ENCODE measurements at places on chromosomes 2 and 18.

DNA sequence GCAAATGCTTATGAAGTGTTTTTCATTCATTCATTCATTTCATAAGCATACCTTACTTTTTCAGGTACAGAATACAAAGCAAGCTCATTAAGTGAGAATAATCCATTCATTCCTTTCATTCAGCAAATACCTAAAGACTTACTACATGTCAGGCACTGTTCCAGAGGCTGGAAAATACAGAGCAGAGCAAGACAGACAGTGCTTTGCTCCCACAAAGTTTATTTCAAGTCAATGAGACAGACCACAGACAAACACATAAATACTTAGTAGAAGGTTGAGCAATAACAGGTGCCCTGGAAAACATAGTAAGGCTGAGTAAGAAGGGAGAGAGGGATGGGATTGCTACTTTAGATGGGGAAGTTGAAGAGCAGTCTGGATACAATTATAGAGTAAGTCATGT, 309.8 kb downstream of the C1D start:
- DNase-seq, result peak; percentile 65

DNA sequence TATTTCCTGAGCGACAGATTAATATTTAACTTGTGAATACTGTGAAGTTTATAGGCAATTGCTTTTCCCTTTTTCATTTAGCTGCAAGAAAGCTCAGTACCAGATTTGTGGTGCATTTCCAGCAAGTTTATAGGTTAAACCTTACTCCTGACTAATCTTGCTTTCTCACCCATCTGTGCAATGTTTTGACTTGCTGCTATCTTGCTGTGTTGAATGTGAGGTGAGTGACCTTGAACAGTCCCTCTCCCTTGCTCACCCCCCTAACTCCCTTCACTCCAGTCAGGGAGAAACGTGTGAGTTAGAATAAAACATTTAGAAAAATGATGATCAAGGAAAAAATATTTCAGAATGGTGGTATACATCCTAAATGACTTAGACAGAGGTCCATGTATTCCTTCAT, 39.8 kb upstream of the PARD3B start:
- no peak for DNase-seq

DNA sequence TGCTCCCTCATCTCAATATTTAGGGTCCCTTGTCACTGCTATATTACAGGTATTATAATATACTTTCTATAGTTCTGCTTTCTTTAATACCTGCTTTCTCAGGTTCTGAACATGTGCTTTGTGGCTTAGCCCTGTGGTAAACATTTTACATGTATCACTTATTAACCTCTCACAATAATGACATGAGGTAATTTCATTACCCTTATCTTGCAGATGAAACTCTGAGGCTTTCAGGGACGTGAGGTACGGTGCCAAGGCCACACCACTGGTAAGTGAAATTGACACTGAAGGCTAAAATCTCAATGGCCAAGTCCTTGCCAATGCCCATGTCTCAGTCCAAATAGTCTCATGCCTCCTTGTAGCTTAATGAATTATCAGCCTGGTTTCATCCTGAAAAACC, 21.7 kb downstream of the LINC00305 start:
- no peak for DNase-seq

DNA sequence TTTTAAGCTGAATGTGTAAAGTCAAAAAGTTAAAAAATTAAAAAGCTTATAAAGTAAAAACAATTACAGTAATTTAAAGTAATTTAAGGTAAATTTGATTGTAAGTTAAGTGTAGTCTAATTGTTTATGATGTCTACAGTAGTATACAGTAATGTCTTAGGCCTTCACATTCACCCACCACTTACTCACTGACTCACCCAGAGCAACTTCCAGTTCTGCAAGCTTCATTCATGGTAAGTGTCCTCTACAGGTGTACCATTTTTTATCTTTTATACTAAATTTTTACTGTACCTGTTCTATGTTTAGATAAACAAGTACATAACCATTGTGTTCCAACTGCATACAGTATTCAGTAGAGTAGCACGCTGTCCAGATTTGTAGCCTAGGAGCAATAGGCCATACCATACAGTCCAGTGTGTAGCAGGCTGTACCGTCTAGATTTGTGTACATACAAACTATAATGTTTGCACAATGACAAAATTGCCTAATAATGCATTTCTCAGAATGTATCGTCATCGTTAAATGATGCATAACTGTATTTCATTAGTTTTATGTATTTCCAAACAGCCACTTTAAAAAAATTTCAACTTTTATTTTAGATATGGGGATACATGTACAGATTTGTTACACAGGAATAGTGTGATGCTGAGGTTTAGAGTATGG, 319.3 kb downstream of the DYSF start:
- no peak for DNase-seq

GRCh38 chr2:83826577-83826976, 632.5 kb downstream of the SUCLG1 start:
- DNase-seq, result no peak

DNA sequence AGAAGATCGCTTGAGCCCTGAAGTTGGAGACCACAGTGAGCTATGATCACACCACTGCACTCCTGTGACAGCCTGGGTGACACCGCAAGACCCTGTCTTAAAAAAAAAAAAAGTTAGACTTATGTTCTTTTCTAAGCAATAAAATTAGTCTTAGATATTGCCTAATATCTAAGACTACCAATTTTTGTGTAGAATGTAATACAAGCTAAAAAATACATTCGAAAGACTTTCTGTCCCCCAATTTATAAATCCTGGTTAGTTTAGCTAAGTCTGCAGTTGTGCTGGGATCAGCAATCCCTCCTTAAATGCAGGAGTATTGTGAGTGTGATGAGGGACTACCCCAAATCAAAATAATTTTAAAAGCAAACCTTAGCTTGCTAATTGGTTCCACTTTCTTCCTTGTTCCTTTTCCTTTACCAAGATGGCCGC, 358 bp upstream of the STAMBP start:
- DNase-seq, result no peak

DNA sequence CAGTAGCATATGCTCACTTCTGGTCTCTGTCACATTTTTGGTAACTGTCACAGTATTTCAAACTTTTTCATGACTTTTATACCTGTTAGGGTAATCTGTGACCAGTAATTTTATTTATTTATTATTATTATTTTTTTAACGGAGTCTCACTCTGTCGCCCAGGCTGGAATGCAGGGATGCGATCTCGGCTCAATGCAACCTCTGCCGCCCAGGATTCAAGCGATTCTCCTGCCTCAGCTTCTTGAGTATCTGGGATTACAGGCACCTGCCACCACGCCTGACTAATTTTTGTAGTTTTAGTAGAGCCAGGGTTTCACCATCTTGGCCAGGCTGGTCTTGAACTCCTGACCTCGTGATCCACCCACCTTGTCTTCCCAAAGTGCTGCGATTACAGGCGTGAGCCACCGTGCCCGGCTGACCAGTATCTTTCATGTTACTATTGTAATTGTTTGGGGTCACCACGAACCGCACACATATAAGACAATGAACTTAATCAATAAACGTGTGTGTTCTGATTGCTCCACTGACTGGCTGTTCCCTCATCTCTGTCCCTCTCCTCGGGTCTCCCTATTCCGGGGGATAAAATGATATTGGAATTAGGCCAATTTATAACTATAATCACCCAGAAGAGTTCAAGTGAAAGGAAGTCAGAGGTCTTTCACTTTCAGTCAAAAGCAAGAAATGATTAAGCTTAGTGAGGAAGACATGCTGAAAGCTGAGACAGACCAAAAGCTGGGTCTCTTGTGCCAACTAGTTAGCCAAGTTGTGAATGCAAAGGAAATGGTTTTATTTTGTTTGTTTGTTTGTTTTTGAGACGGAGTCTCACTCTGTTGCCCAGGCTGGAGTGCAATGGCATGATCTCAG, 22.9 kb downstream of the TGIF1 start:
- DNase-seq, result no peak

- DNase-seq, result no peak
Observed at GRCh38 chr2:99660616-99661406, 171.0 kb upstream of the REV1 start.

DNA sequence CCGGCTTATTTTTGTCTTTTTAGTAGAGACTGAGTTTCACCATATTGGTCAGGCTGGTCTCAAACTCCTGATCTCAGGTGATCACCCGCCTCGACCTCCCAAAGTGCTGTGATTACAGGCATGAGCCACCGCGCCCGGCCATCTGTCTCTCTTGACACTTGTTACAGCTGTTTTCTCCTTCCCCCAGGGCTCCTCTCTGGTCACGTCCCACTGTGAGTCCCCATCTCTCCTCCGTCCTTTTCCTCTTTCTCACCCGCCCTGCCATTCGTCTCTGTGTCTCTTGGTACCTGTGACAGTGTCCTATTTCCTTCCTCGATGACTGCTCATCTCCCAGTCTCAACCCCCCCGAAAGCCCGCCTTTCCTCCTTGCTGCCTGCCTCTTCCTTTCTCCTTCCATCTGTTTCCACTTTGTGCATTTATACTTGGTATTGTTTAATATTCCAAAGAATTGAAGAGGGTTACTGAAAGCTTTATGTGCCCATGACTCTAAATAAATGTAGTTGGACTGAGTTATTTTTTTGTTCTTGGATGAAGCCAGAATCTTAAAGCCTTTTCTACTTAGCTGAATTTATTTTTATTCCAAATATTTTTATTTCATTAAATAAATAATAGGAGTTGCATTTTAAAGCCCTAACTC, 241.5 kb downstream of the SH3RF3 start:
- DNase-seq, result no peak

- DNase-seq, result no peak
Observed at GRCh38 chr2:26974352-26974751, 3.9 kb downstream of the MAPRE3 start.

GRCh38 chr18:22471546-22472131, 53.9 kb upstream of the CTAGE1 start:
- DNase-seq, result no peak

GRCh38 chr18:59340817-59341216, 18.2 kb downstream of the LMAN1 start:
- DNase-seq, result no peak

DNA sequence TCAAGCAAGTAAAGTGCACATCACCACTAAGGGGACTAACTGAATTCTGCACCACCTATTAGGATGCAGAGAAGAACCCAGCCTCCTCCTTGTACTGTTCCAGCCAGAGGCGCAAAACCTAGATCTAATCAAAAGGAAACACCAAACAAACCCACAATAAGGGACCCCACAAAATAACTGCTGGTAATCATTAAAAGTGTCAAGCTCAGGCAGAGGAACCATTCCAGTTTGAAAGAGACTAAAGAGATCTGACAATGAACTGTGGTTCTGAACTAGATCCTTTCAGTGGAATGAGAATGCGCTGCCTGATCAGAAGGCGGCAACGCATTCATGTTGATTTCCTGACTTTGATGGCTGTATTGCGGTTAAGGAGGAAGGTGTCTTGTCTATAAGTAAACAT, 16.8 kb downstream of the HDLBP start:
- no peak for DNase-seq

DNA sequence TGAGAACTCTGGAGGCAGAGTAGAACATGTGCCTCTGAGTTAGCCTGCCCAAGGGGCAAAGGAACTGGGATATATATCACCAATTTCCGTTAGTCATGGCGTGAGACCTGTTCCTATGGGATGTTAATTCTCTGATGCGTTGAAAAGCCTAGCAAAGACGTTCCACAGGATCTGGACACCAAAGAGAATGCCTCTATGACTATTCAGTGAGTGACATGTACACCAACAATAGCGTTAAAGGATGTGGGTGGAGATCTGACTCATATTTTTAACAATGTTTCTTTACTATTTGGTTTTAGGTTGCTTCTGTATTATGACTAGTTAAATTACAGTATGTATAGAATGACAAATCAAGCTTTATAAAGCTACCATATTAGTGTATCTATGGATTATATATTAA, 320.9 kb upstream of the MC4R start:
- DNase-seq, result no peak

DNA sequence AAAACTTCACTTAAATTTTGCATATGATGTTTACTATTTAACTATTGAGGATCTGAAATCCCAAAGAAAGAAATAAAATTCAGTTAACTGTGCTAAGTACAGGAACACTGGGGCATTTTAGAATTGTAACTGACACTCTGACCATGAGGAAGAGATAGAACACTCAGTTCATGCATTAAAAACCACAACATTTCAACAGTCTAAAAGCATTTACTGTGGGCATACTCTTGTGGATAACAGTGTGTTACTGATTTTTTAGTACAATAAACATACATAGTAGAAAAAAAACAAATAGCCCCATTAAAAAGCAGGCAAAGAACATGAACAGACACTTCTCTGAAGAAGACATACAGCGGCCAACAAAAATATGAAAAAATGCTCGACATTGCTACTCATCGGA, 1122.7 kb upstream of the PIK3C3 start:
- no peak for DNase-seq

DNA sequence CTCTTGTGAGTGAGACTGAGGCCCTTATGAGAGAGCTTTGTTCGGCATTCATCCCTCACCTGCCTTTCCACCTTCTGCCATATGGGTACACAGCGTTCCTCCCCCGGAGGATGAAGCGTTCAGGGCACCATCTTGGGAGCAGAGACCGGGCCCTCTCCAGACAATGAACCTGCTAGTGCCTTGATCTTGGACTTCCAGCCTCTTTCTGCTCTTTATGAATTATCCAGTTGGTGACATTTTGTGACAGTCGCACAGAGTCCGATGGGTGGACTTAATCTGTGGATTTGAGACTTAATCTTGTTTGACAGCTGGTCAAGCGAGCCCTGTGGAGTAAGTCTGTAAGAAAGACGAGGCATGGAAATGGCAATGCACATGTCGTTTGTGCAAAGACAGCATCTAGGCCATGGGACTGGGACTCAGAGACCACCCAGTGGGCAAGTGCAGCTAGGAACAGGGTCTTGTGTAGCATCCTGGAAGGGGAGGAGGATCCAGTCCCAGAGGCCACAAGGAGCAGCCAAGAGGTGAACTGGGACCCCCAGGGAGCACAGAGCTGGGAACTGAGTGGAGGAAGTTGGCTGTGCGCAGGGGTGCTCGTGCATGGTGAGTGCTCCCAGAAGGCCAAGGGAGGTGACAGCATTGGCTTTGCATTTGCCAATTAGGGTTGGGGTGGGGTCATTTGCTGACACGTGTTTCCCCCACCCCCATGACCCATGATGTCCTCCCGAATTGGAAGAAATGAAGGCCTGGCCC, 69.5 kb upstream of the HDAC4 start:
- no peak for DNase-seq

DNA sequence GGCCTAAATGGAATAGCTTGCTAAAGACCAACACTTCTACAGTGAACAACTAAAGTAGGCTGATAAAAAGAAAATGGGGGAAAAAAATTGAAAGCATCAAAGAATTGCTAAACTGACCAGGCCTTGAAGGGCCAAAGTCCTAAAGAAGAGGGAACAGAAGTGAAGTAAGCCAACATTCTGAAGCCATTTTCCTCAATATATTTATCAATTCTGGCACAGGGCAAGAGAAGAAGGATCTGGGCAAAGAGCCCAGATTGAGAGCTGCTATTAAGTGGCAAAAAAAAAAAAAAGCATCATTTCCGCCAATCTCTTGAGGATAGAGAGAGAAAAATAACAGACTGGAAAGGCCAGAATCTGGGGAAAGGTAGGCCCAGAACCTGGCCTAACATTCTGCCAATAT, 25.7 kb downstream of the FANCL start:
- no peak for DNase-seq

DNA sequence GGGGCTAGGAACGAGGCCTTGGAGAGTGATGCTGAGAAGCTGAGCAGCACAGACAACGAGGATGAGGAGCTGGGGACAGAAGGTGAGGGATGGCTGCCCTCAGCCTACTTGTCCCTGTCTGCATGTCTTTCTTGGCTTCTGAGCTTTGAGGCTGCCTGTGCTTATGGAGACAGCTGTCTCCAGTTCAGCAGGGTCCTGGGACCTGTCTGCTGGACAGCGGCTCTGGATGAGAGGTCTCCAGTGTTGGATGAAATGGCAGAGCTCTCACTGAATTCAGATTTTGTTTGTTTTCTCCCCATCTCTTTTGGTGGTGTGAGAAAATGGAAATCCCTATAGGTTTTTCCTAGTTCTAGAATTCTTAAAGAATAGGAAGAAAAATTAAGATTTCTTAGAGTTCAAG, 54.8 kb downstream of the NTSR2 start:
- DNase-seq, result no peak
